Natural killer cell treated with Interleukin-12 subunit alpha and Interleukin-12 subunit beta and Interleukin-15 and Interleukin-18, amount 100 ng/mL, for 72 hours (primary cell): ENCODE measurements at places on chromosomes 6 and 20. TPM values are rescaled to one million over a fixed set of nuclear protein-coding genes. Genes with fewer than 3 reads are reported as not detected.

The GRM1 gene
- total RNA-seq = not detected

The PGC gene
- not detected for total RNA-seq

The SUMO4 gene
- total RNA-seq = 9.0 TPM

The DYNLT2 gene
- 2.6 TPM for total RNA-seq

The PSORS1C2 gene
- total RNA-seq = not detected

The TPX2 gene
- 51.8 TPM for total RNA-seq

The THBD gene
- 0.33 TPM for total RNA-seq

The TSBP1 gene
- not detected for total RNA-seq

The ZBTB22 gene
- total RNA-seq = 6.9 TPM

The SNAP91 gene
- not detected for total RNA-seq

DNA sequence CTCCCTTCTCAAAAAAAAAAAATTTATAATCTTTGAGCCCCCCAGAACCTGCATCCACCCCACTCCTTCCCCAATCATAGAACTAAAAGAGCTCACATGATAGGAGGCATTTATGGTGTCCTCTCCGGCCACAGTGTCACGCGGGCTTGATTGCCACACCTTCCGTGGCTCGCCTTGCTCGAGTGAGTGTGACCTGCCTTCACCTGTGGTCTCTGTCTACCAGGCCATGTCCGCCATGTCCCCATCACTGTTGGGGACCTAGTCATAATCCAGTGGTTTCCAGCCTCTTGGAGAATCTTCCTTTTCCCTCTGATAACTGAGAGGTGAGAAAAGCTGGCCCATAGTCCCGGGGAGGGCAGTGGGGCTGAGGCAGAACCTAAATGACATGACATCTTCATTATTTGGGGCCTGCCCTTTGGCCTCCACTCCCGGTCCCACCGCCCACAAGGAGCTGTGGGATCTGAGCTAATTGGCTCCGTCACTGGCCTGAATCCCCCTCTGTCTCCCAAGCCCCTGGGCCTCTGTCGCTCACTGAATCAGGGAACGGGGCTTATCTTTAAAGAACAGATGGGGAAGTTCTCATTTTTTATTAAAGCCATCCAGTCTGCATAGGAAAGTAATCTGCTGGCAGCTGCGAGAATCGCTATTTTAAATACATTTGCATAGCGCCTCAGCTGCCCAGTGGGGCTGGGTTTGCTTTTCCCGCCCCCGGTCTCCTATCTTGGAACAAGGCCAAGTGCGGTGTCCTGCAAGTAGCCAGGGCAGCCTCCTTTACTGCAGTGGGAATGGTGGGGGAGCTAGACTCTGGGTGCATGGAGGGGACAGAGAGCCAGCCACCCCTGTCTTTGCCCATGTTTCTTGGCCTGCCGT lies 197.6 kb upstream of the PMEPA1 start:
- H3K4me3 ChIP-seq = no peak overlapping the region
- no peaks in the 10 kb centered on the region for H3K36me3 ChIP-seq
- H3K27ac ChIP-seq = no peak overlapping the region
- DNase-seq = peak; percentile 32
- H3K4me1 ChIP-seq = peaks cover 2% of the 10 kb centered on the region

GRCh38 chr6:5617179-5617578 lies 355.9 kb downstream of the FARS2 start:
- no peak overlapping the region for H3K4me3 ChIP-seq
- no peak for DNase-seq
- no peaks in the 10 kb centered on the region for H3K27me3 ChIP-seq
- H3K36me3 ChIP-seq = peaks cover 8% of the 10 kb centered on the region
- no peak overlapping the region for H3K27ac ChIP-seq

GRCh38 chr6:98560418-98560817 lies 274.0 kb upstream of the POU3F2 start:
- no peaks in the 10 kb centered on the region for H3K36me3 ChIP-seq
- H3K27ac ChIP-seq = no peak overlapping the region
- H3K4me1 ChIP-seq = no peaks in the 10 kb centered on the region
- no peak overlapping the region for H3K4me3 ChIP-seq
- no peaks in the 10 kb centered on the region for H3K27me3 ChIP-seq
- no peak for DNase-seq

GRCh38 chr6:35473850-35474130 lies 5.6 kb downstream of the RPL10A start:
- H3K4me1 ChIP-seq = peaks cover 23% of the 10 kb centered on the region
- H3K4me3 ChIP-seq = no peak overlapping the region
- H3K27ac ChIP-seq = no peak overlapping the region
- H3K36me3 ChIP-seq = peaks cover 25% of the 10 kb centered on the region

GRCh38 chr6:111012143-111012452 lies 30.3 kb downstream of the RPF2 start:
- no peaks in the 10 kb centered on the region for H3K27me3 ChIP-seq
- H3K4me3 ChIP-seq = no peak overlapping the region
- H3K36me3 ChIP-seq = peaks cover 16% of the 10 kb centered on the region
- no peak overlapping the region for H3K27ac ChIP-seq
- no peaks in the 10 kb centered on the region for H3K4me1 ChIP-seq

DNA sequence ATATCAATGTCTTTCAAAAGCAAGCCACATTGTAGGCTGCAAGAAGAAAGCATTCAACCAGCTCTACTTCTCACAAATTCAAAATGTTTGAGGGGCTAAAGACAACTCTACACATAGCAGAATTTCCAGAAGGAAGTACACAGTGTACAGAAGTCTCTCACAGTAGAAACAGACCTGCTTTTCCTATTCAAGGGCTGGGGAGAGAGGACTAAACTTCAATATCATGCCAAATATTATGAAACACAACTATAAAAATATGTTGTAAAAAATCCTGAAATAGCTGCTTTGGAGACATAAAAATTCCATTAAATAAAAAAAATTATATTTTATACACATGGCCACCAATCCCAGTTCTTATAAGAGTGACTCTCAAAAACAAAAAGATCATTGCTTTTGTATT lies 70.8 kb upstream of the IPCEF1 start:
- H3K36me3 ChIP-seq = no peaks in the 10 kb centered on the region
- H3K27ac ChIP-seq = no peak overlapping the region
- no peak overlapping the region for H3K4me3 ChIP-seq
- no peaks in the 10 kb centered on the region for H3K4me1 ChIP-seq
- no peak for DNase-seq
- H3K27me3 ChIP-seq = peaks cover 3% of the 10 kb centered on the region

GRCh38 chr6:166726201-166726600 lies 99.2 kb upstream of the RPS6KA2 start:
- DNase-seq = no peak
- no peak overlapping the region for H3K4me3 ChIP-seq
- no peak overlapping the region for H3K27ac ChIP-seq
- no peaks in the 10 kb centered on the region for H3K36me3 ChIP-seq
- peaks cover 8% of the 10 kb centered on the region for H3K4me1 ChIP-seq

DNA sequence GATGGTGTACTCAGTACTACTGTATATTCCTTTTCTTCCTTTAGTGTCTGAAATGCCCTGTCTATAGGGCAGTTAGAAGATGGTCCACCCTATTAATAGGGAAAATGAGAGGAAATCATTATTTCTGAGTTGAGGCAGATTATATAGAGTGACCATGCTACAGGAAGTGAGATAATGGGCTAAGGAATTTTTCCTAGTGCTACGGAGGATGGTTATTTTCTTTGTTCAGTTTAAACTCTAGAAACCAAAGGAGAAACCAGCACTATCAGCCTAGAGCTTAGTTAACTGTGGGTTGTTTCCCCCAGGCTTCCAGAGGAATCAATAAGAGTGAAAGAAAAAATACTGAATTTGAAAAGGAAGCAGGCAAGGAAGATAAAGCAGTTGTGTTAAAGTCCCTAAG lies 474 bp downstream of the TSBP1 start:
- no peak for DNase-seq
- no peak overlapping the region for H3K4me3 ChIP-seq
- no peak overlapping the region for H3K27ac ChIP-seq
- H3K27me3 ChIP-seq = peaks cover 21% of the 10 kb centered on the region

GRCh38 chr6:35780719-35781118 lies at the start of gene CLPSL1:
Gene CLPSL1 (plus strand): TSS chr6:35781019. CDS start chr6:35781111, 92 bp downstream.
- peaks cover 34% of the 10 kb centered on the region for H3K27me3 ChIP-seq
- no peak for DNase-seq
- H3K27ac ChIP-seq = no peak within 1 kb of the TSS
- no peaks in the 10 kb centered on the region for H3K4me1 ChIP-seq

DNA sequence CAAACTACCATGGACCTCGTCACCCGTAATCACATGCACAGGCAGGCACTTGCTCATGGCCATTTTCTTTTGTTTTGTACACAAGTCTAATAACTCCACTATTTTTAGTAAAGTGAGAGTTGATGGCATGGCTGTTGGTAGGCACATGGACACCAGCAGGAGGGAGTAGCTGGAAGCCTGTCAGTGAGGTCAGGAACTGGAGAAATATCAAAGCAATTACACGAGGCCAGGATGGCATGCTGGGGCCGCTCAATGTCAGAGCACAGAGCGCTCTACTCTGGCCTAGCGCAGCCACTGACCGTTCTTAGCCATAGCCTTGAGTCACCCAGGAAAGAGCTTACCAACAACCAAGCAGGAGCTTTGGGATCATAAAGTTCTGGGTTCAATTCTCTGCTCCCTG lies 36.1 kb upstream of the GTSF1L start:
- H3K27me3 ChIP-seq = peaks cover 29% of the 10 kb centered on the region
- no peaks in the 10 kb centered on the region for H3K36me3 ChIP-seq
- H3K4me1 ChIP-seq = peaks cover 8% of the 10 kb centered on the region
- no peak for DNase-seq
- no peak overlapping the region for H3K4me3 ChIP-seq

GRCh38 chr6:129989396-129989795 lies 29.0 kb upstream of the L3MBTL3 start:
- peak overlapping the region; percentile 23 for H3K4me3 ChIP-seq
- peaks cover 11% of the 10 kb centered on the region for H3K4me1 ChIP-seq
- H3K36me3 ChIP-seq = no peaks in the 10 kb centered on the region
- DNase-seq = no peak
- H3K27me3 ChIP-seq = peaks cover 9% of the 10 kb centered on the region
- H3K27ac ChIP-seq = no peak overlapping the region

DNA sequence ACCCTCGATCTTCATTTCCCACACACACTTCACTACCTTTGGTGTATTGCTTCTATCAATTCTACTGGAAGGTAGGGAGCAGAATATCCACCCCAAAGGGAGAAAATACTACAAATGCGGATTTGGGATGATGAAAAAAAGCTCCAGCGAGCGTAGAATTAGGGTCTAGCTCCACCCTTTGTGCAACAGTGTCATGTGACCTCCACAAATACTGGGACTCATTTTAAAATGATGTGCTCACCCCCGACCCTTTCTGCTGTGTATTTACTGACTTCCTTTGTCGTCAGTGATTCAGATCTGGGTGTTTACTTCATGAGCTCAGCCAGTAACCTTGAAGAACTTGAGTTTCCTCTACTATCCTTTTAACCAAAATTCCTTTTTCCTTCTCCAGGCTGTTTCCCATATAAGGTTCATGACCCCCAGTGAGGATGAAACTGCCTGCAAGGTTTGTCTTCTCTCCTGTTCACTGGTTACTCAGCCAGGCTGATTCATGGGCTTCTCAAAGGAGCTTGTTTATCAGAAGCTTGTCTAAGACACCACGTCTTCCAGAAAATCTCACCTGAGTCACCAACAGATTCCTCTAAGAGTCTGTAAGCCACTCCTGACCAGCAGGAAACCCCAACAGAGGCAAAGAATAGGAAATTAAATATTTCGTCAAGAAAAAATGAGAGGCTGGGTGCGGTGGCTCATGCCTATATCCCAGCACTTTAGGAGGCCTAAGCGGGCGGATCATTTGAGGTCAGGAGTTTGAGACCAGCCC lies 39.6 kb upstream of the PAX1 start:
- H3K27ac ChIP-seq = no peak overlapping the region
- H3K36me3 ChIP-seq = no peaks in the 10 kb centered on the region
- no peaks in the 10 kb centered on the region for H3K27me3 ChIP-seq
- H3K4me1 ChIP-seq = no peaks in the 10 kb centered on the region

- H3K36me3 ChIP-seq = no peaks in the 10 kb centered on the region
- no peak for DNase-seq
- H3K4me3 ChIP-seq = no peak overlapping the region
- no peaks in the 10 kb centered on the region for H3K27me3 ChIP-seq
- no peak overlapping the region for H3K27ac ChIP-seq
These were observed 228.7 kb downstream of the BCKDHB start for GRCh38 chr6:80335121-80335531.
